ENCODE measurements at places on chromosomes 2 and 18.

- DNase-seq = no peak
Measured at GRCh38 chr2:189613077-189613636, 32.6 kb upstream of the SLC40A1 start.

GRCh38 chr2:22002066-22002465, 878.3 kb downstream of the TDRD15 start:
- DNase-seq = no peak

- no peak for DNase-seq
Measured at GRCh38 chr2:219560037-219560892, 11.1 kb downstream of the OBSL1 start.

- no peak for DNase-seq
Measured at GRCh38 chr2:161421686-161422085, 5.6 kb downstream of the TBR1 start.

DNA sequence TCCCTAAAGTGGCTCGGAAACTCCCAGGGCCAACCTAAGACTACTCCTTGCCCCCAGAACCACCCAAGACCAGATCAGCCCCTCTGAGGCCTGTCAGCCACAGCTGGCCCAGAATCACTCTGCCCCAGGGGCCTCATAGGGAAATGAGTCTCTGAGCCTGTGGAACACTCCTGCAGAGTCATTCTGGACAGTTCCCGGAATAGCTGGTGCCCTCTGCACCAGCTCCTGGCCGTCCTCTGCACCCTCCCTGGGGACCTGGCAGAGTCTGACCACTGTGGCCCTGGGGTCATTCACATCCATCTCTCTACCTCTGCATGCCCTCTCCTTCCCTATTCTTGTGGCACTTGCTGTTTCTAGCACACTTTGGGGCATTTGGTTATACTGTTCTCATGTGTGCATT, 14.6 kb upstream of the TMEM214 start:
- DNase-seq = no peak
